ENCODE measurements at places on chromosomes 3 and 15. TPM values are rescaled to one million over a fixed set of nuclear protein-coding genes. Genes with fewer than 3 reads are reported as not detected.

Gene ZNF80
- 0.09 TPM for total RNA-seq

Gene RTF1
- 37.2 TPM for total RNA-seq

Gene MB21D2
- total RNA-seq = 41.1 TPM

Gene SLC30A4
- 19.1 TPM for total RNA-seq

Gene INSYN1
- total RNA-seq = 22.9 TPM

Gene FBXW12
- 1.2 TPM for total RNA-seq

Gene LRRC49
- total RNA-seq = 106 TPM

Gene APOD
- total RNA-seq = 5.2 TPM

Gene CFAP100
- 1.8 TPM for total RNA-seq

Gene PRSS50
- total RNA-seq = 0.45 TPM

Gene DNASE1L3
- total RNA-seq = 0.54 TPM

- DNase-seq = no peak
Observed at GRCh38 chr15:59237924-59238331, 31.3 kb downstream of the LDHAL6B start.

DNA sequence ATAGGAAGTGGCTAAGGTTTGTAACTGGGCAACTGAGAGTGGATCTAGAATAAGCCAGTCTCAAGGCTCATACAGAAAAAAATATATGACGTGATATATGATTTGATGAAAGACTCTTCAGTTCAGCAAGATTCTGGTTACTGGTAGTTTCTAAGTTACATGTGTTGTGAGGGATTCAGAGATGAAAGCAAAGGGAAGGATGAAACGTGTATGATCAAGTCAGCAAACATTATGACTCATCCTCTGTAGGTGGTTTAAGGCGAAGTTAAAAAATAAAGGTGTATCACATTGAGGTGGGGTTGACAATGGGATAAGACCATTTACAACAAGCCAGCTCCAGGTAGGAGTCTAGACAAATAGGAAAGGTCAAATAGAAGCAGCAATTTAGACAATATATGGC is 16.2 kb downstream of the TERC start:
- DNase-seq = no peak

- no peak for DNase-seq
Observed at GRCh38 chr3:37127340-37127739, 47.0 kb downstream of the LRRFIP2 start.

DNA sequence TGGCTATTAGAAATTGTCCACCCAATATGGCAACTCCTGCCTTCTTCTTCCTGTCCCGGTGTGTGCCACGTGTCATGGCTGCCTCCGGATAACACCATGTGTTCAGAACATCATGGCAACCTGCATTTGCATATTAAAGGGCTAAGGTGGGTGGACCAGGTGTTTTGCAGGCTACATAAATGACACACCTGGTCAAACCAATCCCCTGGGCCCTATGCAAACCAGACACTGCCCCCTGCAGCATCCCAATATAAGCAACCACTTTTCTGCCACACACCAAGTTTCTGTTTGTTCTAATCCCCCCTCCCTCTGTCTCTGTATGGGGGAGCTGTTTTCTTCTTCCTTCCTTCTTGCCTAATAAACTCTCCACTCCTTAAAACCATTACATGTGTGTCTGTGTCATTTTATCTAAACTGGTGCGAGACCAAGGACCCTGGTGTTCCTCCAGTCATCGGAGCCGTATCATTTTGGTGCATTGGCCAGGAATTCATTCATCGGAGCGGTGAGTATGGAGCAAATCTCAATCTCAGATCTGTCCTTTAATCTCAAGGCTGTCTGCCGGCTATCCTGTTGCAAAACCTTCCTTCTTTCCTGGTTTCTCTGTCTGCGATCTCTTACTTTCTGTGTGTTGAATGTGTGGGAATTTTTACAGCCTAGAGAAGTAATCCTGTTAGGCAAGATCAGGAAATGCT is 44.5 kb downstream of the NCEH1 start:
- no peak for DNase-seq

DNA sequence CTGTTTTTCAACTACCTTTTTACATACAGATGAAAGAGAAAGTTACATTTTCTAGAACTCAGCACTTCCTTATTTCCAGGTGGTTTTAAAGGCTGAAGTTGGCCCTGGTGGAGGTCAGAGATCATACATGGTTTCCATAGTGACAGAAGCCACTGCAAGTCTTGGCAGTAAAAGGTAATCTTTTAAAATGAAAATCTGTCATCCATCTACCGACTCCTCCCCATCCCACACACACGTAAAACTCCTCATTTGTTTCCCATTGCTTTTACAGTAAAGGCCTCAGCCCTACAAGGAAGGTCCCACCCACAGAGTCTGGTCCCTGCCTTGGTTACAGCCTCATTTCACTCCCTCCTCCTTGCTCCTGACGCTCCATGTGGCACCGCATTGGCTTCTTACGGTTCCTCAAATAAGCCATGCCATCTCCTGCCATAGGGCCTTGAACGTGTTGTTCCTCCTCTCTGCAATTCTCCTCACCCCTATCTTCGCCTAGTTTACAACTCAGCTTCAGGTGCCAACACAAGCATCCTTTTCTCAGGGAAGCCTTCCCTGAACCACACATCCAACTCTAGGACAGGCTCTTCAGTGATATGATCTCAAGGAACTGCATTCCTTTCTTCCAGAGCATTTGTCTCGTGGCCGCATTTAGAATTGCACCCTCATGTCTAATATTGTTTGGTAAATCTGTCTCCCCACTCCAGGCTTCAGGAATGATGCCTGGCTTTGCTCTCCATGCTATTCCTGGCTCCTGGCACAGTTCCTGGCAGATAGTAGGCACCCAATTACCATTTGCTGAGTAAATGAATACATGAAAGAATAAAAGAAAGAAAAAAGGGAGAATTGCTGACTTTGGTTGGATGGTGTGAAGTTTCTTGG is 2.6 kb downstream of the CYP19A1 start:
- peak; percentile 24 for DNase-seq

DNA sequence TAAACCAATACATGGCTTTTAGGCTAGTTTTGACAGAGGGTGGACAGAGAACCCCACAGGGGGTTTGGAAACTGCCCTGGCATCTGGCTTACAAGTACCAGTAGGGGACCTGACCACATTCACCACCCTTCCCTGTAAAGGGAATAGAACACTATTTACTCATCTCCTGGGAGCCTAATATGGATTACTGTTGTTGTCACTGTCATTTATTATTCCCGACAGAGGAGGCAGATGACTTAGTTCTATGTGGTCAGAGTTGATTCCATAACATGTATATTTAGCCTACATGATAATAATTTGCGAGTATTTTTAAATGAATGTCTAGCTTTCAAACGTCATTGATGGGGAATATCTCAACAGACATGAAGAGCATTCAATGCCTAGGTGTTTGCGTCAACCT is 15.9 kb downstream of the ZBTB38 start:
- no peak for DNase-seq

- DNase-seq = no peak
Observed at GRCh38 chr3:186307594-186308221, 54.3 kb downstream of the DGKG start.

DNA sequence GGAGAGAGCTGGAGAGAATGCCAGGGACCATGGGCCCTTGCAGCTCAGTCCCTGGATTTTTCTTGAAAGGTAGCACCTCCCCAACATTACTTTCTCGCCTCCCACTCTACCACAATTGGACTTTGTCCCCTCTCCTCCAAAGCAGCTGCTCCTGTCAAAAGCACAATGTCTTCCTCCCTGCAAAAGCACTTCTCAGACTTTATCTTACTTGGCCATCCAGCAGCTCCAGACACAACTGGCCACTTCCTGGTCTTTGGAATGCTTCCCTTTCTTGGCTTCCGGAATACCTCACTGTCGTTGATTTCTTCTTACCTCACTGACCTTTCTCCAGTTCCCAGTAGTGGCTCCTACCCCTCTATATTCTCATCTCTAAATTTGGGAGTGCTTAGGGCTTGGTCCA is 134.6 kb upstream of the PROK2 start:
- DNase-seq = no peak

DNA sequence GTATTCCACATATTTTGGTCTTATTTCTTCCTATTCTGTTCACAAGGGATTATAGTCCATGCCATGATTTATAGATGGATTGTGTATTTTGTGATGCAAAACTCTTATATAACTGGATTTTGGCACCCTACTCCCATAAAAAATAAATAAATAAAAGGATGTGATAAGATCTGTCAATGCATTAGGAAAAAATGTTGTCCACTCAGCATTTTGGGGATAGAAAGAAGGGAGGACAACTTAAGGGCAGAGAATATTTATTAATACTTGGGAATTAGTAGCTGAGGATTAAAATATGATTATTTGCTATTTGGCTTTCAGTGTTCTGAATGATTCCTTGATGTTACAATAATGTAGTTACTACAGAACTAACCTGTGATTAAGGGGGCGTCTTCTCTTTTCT is 682.6 kb downstream of the ZBBX start:
- DNase-seq = no peak

- DNase-seq = peak; percentile 48
Observed at GRCh38 chr15:31306426-31307269, 20.0 kb upstream of the KLF13 start.

DNA sequence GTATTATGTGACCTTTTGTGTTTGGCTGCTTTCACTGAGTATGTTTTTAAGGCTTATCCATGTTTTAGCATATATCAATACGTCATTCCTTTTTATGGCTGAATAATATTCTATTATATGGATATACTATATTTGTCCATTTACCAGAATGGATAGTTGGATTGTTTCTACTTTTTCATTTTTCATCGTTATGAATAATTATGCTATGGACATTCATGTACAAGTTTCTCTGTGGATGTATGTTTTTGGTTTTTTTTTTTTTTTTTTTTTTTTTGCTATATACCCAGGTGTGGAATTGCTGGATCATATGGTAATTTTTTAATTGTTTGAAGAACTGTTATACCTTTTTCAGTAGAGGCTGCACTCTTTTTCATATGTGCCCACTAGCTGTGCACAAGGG is 23.5 kb downstream of the DOCK3 start:
- no peak for DNase-seq

- no peak for DNase-seq
Observed at GRCh38 chr3:184227481-184227935, 1.9 kb upstream of the VWA5B2 start.

- DNase-seq = no peak
Observed at GRCh38 chr15:93466380-93466779, 377.4 kb upstream of the RGMA start.

DNA sequence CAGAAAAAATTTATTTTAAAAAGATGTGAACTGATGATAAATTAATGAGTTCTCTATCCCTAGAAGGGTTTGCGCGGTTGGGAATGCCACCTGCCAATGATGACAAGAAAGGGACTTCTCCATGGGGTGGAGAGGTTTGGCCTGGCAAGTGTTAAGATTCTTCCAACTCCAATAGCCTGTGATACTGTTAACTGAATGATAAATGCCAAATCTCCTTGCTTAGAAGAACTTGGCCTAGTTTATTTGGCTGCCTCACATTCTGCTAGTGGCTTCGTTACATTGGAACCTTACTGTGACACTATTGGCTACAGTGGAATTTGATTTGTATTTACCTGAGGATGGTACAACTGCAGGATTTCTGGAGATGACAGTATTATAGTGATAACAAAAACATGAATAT is 91.7 kb upstream of the CCNL1 start:
- DNase-seq = no peak

GRCh38 chr3:100368441-100368840 is 32.4 kb downstream of the TOMM70 start:
- DNase-seq = no peak

GRCh38 chr3:194023501-194024280 is 112.3 kb upstream of the HES1 start:
- no peak for DNase-seq

GRCh38 chr3:58116161-58116955 is 94.4 kb downstream of the DNASE1L3 start:
- DNase-seq = no peak

- DNase-seq = no peak
Observed at GRCh38 chr3:190012314-190012782, 108.3 kb downstream of the P3H2 start.

- DNase-seq = no peak
Observed at GRCh38 chr15:69824075-69824876, 273.4 kb downstream of the TLE3 start.

All from cerebellum (tissue), 4 donors.